ENCODE measurements at places on chromosomes 1 and 21. TPM values are rescaled to one million over a fixed set of nuclear protein-coding genes. Genes with fewer than 3 reads are reported as not detected.

GRCh38 chr1:166063701-166064100, 103.1 kb downstream of the FAM78B start:
- no peak overlapping the region for H3K4me3 ChIP-seq
- no peaks in the 10 kb centered on the region for H3K36me3 ChIP-seq
- no peaks in the 10 kb centered on the region for H3K27me3 ChIP-seq
- DNase-seq: no peak
- H3K27ac ChIP-seq: no peak overlapping the region

DNA sequence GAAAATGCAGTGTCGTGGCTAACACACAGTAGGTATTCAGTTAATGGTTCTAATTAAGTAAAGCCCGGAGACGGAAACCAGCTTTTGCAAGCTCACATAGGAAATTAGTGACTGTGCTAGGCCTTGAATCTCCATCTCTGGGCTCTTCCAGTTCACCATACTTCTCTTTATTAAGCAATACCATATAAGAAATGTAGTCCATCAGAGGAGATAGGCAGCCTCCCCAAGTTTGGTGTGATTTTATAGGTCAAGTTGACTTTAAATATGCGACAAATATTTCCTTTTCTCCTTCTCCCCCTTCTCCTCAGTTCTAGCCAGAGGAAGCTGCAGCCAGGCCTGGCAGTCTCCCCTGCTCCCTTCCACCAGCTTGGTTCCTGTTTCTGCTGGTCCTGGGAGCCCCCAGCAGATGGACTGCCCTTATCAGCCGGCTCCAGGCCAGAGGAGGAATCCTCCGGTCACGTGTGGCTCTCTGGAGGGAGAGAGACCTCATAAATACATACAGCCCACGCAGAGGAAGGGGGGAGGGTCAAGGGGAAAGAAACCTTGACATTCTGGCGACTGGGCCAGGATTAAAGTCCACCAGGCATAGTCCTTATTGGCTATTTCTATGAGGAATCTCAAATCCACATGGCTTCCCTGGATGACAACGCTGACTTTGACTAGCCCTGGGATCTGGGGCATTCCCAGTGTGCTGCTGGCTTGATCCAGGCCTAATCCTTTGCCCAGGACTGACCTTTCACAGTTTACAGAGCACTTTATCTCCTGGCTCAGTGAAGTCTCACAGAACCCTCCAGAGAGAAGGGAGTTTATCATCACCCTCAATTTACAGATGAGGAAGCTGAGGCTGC, 115.1 kb upstream of the JUN start:
- no peaks in the 10 kb centered on the region for H3K36me3 ChIP-seq
- no peak overlapping the region for H3K4me3 ChIP-seq
- no peaks in the 10 kb centered on the region for H3K27me3 ChIP-seq
- no peak for DNase-seq

GRCh38 chr1:50047916-50048694, 24.4 kb upstream of the AGBL4 start:
- H3K4me3 ChIP-seq: no peak overlapping the region
- H3K27ac ChIP-seq: no peak overlapping the region
- H3K4me1 ChIP-seq: no peaks in the 10 kb centered on the region

- DNase-seq: no peak
- peaks cover 65% of the 10 kb centered on the region for H3K27me3 ChIP-seq
- peak overlapping the region; percentile 34 for H3K4me3 ChIP-seq
- no peaks in the 10 kb centered on the region for H3K36me3 ChIP-seq
- peaks cover 10% of the 10 kb centered on the region for H3K4me1 ChIP-seq
These were observed 5.8 kb upstream of the SLC44A5 start for GRCh38 chr1:75616436-75617433.

The SH3D21 gene
- 15.3 TPM for total RNA-seq

The NASP gene
- total RNA-seq: 233 TPM

- H3K4me1 ChIP-seq: no peaks in the 10 kb centered on the region
- no peaks in the 10 kb centered on the region for H3K27me3 ChIP-seq
- H3K36me3 ChIP-seq: no peaks in the 10 kb centered on the region
- H3K27ac ChIP-seq: no peak overlapping the region
- H3K4me3 ChIP-seq: no peak overlapping the region
These were observed 2219.4 kb downstream of the NCAM2 start for GRCh38 chr21:23217597-23217996.

The UTS2 gene
- 0.16 TPM for total RNA-seq

The OR2G6 gene
- total RNA-seq: not detected

The CFAP74 gene
- total RNA-seq: not detected

- H3K4me1 ChIP-seq: no peaks in the 10 kb centered on the region
- no peak for DNase-seq
- H3K27ac ChIP-seq: no peak overlapping the region
- H3K27me3 ChIP-seq: peaks cover 34% of the 10 kb centered on the region
- no peak overlapping the region for H3K4me3 ChIP-seq
These were observed 9.8 kb upstream of the HPCAL4 start for GRCh38 chr1:39701049-39701439.

Measured in activated CD8-positive, alpha-beta T cell treated with anti-CD3 and anti-CD28 coated beads, Interleukin-2, amount 10 ng/mL, durations not matched to agents 7 days and 5 days (primary cell).